ENCODE measurements at places on chromosomes 5 and 9.

- no peak for DNase-seq
Observed at GRCh38 chr9:132364068-132364467, 9.3 kb upstream of the SETX start.

DNA sequence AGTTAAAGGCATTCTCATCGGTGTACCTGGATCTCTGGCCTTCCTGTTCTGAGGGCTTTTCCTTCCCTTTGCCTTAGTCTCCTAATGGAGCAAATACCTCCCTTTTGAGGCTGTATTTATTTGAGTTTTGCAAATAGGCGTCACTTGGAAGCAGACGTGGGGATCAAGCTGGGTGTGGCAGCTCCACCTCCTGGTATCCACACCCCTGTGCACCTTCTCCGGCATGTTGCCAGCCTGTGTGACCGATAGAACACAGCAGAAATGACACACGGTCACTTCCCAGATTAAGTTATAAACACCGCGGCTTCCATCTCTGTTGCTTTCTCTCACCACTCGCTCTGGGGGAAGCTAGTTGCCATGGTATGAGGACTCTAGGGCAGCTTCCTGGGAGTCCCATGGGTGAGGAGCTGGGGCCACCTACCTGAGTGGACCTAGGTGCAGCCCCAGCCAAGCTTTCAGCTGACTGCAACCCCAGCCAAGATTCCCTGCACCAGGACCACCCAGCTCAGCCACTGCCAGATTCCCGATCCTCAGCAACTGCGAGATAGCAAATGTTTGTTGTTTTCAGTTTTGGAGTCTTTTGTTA, 214.4 kb upstream of the MVB12B start:
- DNase-seq = no peak

DNA sequence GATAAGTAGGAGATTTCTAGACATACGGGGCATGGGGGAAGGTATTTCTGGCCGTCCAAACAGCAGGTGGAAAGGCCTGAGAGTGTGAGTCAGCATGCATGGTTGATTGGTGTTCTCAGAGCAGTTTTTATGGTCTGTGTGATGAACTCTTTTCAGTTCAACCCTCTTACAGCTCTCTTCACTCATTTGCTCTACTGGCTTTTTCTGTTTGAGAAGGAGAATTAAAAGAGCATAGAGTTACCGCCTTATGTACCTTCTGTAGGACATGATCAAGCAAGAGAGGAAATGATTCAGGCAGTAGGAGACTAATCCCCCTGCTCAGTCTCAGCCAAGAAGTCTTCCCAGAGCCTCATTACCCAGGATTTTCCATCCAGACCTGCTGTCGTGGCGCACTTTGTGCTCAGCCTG, 92.4 kb downstream of the PRDM6 start:
- DNase-seq = no peak

GRCh38 chr5:33675958-33676464, 215.8 kb downstream of the ADAMTS12 start:
- DNase-seq = no peak

DNA sequence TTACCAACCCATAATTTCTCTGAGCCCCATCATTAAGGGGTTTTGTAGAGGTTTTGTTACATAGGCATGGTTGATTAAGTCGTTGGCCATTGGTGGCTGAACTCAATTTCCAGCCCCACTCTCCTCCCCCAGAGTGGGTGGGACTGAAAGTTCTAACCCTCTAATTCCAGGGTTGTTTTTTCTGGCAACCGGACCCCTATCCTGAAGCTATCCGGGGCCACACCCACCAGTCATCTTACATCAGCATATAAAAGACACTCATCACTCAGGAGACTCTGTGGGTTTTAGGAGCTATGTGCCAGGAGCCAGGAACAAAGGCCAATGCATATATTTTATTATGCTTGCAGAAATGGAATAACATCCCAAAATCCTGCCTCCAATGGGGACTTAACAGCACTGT, 186.0 kb downstream of the NXNL2 start:
- no peak for DNase-seq

- no peak for DNase-seq
Observed at GRCh38 chr9:129901993-129902739, 66.9 kb downstream of the USP20 start.

- DNase-seq = no peak
Observed at GRCh38 chr9:38343552-38343951, 49.0 kb upstream of the ALDH1B1 start.

DNA sequence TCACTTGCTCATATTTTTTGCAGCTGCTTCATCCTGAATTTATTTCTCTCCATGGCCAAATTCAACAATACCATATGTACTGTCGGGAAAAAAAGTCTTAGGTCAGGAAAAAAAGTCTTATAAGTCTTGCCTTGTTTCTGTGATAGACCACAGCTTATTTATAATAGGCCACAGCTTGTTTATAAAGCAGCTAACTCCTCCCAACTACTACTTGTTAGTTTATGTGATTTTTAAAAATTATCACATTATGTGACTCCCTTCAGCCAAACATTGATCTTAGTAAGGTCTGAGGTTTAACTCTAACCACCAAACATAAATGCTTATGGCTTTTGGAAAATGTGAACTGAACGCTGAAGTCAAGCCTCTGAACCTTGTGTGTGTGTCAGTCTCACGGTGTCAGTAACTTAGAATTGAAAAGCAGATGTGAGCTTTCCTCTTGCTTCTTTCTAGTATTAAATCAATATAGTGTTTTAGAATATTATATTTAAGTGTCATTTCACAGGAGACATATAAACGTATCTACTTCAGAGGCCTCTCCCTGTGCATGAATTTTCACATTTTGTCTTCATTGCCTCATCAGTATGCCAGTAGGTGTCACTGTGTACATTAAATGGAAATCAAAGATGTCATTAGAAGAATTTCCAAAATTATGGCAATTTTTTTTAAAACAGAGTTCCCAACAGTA, 51.3 kb downstream of the SNX24 start:
- no peak for DNase-seq

DNA sequence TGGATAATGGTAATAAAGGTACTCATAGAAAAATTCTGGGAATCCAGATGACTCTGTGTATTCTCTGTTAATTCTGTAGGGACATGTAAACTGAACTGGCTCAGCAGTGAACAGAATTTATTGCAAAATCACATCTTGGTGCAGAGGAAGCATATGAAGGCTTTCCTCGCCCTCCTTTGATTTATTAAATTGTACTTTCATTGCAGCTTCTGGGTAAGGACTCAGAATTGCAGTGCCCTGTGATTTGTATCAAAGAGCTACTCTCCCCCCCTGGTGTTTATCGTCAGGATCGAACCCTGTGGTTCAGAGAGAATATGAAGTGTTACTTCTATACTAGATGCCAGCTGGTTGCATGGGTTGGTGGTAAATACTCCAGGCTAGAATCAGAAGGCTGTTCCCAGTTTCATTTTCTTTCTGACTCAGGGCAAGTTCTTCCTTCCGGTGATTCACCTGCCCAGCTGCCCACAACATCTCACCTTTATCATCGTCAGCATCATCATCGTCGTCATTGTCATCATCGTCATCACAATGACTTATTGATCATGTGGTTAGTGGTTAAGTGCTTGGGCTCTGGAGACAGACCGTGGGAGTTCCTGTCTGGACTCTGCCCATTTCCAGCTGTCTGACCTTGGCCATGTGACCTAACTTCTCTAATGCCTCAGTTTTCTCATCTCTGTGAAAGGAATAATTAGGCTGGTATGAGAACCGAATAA, 238.8 kb downstream of the ARHGAP26 start:
- no peak for DNase-seq

GRCh38 chr5:145629047-145629446, 206.1 kb downstream of the PRELID2 start:
- no peak for DNase-seq

GRCh38 chr5:136309932-136310598, 55.3 kb downstream of the TRPC7 start:
- DNase-seq = no peak

DNA sequence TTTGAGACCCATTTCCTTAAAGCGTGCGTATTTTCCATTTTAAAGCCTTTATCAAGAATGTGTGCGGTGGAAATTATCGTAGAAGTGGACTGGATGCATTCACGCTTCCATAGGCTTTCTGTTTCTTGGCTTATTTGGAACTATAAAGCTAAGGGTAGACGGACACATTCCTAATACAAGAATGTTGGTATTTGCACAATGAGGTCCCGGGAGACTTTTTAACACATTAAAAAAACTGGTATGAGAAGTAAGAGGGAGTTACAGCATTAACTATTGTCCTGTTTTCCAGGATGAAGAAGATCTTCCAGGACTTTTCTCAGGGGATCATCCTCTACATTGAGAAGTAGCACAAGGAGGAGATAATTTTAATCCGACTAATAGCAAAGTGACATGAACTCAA, 653.0 kb downstream of the MTRR start:
- no peak for DNase-seq

GRCh38 chr9:104068546-104068945, 25.6 kb upstream of the SMC2 start:
- DNase-seq = no peak

GRCh38 chr5:115686738-115687074, 60.9 kb upstream of the TMED7 start:
- DNase-seq = no peak

- DNase-seq = no peak
Observed at GRCh38 chr9:93874242-93874641, 80.9 kb downstream of the BARX1 start.

DNA sequence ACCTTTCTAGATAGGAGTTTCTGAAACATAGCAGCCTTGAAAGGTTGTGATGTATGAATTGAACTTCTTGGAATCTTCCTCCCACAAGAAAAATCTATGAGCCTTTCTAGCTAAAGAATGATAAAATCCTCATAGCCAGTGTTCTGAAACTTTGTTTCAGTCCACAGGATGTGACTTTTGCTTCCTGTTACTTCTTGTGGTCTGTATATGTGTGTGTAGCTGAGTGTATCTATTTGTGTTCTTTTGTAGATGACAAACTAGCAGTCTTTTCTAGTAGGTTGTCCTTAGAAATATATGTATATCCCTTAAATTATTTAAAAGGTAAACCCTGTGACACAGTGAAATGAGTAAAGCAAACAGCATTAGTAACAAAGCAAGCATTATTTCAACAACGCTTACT, 188.8 kb downstream of the MRPS30 start:
- DNase-seq = no peak

- no peak for DNase-seq
Observed at GRCh38 chr5:125578551-125578950, 832.1 kb upstream of the ZNF608 start.

DNA sequence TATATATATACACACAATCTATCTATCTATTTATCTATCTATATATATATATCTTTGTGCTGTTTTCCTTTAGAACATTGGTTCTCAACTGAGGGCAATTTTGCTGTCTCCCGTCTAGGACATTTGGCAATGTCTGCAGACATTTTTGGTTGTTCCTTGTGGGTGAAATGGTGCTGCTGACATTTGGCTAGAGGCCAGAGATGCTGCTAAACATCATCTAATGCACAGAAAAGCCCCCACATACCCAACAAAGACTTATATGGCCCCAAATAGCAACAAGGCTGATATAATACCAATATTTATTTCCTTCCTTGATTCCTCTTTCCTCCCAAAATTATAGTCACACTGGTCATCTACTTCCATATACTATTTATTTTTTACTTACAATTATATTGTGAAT, 197.5 kb downstream of the TRPM3 start:
- no peak for DNase-seq

GRCh38 chr5:17054911-17055310, 118.8 kb upstream of the MYO10 start:
- DNase-seq = no peak

DNA sequence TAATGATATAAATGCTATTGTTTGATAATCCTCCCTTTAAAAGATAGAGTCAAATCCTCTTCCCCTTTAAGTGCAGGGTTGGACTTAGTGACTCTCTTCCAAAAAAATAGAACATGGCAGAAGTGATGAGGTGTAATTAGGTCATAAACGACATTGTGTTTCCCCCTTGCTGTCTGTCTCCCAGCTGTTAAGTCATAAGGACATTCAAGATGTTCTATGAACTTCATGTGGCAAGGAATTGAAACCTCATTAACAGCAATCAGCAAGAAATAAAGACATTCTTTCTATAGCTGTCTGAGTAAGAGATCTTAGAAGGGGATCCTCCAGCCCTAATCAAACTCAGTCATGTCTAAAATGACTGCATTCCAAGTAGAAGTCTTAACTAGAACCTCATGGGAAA, 3.3 kb upstream of the SLC25A46 start:
- DNase-seq = no peak

GRCh38 chr9:136629001-136629878, 33.5 kb upstream of the EGFL7 start:
- DNase-seq = no peak

DNA sequence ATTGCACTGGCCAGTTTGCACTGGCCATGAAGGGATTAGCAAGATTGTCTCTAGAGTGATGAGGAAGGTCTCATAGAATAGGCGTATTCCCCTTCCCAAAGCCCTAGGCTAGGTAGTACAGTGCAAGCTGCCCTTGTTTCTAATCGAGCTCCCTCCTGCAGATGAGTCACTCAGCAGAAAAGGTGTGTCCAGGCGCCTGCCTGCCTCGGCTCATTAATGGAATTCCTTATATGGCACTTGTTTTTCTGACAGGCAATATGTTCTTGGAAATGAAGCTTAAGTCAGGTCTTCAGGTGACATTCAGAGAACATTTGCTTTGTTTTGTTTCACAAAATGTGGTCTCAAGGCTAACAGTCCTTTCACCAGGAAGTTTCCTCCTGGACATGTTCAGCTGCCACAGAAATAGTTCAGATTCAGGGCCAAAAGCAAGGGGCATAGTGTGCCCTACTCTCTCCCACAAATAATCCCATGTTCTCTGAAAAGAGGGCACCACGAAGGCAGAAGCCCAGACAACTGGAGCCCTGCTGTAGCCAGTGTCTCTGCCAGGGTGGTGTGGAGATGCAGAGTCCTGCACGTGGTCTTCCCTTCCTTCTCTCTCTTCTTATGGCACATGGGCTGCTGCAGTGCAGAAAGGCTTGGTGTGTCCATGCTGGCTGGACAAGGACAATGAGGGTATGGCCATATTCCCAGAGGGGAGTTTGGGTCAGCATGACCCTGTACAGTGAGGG, 281.1 kb upstream of the MAP3K1 start:
- DNase-seq = no peak

GRCh38 chr9:82883436-82883835, 179.5 kb downstream of the RASEF start:
- DNase-seq = no peak

- no peak for DNase-seq
Observed at GRCh38 chr5:176995896-176996767, 10.4 kb downstream of the UIMC1 start.

GRCh38 chr5:39015743-39016586, 58.2 kb downstream of the RICTOR start:
- DNase-seq = no peak

DNA sequence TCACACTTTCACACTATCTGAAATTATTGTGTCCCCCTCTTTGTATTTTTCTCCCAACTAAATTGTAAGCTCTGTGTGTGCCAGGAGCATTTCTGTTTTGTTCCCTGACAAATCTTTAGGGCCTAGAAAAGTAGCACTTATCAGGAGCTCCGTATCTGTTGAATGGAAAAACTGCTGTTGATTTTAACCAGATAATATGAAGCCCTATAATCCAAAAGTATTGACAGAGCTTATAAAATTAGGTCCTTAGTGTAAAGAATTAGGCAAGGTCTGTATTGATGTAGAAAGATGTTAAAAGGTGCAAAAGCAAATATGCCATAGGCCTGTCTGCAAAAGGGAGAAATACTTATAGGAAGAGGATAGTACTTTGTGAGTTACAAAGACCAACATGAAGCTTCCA, 109.4 kb upstream of the ISL1 start:
- no peak for DNase-seq
